ENCODE measurements at places on chromosomes 12 and 14.

- no peak for DNase-seq
Measured at GRCh38 chr12:58309806-58310205, 368.4 kb downstream of the ATP23 start.

DNA sequence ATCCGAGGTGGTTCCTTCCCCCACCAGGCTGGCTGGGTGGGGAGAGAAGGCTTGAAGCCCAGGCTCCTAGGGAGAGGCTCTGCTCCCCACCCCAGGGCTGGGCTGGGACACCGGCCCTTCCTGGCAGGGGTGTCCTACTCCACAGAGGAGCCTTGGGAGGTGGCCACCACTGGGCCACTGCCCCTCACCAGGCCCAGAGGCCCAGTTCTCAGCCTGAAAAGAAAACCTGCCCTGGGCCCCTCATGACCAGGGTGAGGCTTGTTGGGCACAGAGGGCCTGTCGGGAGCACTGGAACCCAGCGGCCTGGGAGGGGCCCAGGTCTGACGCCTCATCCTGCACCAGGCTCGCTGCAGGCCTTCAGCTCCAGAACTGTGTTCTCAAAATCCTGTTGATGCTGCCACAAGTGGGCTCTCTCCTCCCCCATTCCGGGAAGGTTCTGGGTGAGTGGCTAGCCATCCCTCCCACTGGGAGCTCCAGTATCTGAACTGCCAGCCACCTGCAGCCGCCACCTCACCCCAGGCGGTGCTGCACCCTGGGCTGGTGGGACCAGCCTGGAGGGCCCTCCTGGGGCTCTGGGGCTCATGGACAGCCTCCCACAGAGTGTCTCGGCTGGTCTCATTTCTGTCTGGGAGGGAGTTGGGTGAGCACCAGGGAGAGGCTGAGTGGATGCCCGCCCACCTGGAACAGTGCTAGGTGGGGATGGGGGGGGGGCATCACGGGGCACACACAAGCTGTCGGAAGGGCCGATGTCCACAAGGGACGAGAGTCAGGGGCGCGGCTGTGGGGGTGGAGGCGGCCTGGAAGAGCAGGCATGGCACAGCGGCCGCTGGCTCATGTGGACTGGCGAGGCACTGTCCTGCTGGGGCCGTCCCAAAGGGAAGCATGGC, 11.8 kb downstream of the BAG5 start:
- no peak for DNase-seq

DNA sequence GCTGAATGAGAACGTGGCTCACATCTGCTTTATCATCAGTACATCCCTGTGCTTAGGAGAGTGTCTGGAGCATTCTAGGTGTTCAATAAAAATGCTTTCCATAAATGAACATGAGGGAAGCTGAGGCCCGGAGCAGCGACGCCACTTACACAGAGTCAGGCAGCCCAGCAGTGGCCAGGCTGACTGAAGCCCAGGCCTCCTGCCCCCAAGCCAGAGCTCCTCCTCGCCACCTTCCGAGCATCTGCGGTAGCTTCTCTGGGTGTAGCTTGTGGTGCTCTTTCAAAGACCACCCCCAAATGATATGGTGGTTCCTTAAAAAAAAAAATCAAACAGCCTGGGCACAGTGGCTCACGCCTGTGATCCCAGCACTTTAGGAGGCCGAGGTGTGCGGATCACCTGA, 88.8 kb downstream of the FBXL14 start:
- no peak for DNase-seq

DNA sequence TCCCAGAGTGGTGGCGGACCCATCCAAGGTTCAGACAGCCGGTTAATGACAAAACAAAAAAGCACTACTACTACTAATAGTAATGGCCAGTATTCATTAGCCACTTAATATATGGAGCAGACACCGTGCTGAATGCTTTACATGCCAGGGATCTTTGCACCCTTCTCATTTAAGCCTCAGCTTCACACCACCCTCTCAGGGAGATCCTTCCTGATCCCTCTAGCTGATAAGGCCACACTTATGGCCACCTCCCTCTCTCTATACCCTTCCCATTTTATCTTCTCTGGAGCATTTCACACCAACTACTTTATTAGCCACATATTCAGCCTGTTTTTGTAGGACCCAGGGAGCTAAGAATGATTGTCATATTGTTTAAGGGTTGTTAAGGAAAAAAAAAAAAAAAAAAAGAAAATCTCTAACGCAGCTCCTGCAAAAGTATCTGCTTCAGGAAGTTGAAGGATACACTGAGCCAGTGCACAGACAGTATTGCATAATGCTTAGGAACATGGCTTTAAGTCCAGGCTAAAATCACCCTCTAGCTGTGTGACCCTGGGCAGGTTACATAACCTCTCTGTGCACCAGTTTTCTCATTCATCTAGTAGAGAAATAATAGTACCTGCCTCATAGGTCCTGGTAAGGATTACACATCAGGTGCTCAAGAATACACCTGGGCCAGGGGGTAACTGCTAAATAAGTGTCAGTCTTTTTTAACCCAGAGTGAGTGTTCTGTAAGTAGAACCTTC, 29.4 kb downstream of the NUAK1 start:
- no peak for DNase-seq

- no peak for DNase-seq
Measured at GRCh38 chr14:99654235-99654985, 9.5 kb downstream of the HHIPL1 start.
